Hypothalamus (tissue), 51 donors: ENCODE measurements at places on chromosomes 6 and 20.
A peak's percentile ranks its signal among the peaks of the same experiment; 100 is the strongest.

DNA sequence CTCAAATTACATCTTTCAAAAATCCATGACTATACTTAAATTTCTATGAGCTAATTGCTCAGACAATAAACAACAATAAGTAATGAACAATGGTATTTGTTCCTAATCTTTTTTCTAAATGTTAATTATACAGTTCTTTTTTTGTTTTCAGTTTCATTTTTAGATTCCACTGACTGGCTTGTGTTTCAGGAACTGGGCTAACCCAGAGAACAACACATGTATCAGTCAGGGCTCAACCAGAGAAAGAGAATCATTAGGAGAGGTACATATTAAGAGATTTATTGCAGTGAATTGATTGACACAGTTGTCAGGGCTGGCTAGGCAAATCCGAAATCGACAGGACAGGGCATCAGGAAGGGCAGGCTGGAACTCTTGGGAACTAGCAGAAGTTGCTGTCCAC, 182.8 kb downstream of the GRM1 start:
- DNase-seq, result no peak

DNA sequence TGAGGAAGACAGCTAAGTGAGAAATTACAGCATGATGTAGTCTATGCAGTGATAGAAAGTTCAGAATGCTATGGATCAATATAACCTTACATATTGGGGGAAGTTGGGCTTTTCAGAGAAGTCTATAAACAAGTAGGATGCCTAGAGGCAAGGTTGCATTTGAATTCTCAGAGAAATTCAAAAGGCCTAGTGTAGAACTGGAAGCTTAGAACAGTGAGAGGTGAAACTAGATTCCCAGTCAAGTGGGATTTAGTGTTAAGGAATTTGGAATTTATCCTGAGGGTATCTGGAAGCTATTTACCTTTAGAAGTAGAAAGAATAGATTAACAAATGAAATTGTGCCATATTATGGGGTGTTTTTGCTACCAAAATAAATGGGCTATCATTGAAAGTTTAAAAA, 4.3 kb downstream of the CENPW start:
- DNase-seq, result no peak

- DNase-seq, result no peak
Measured at GRCh38 chr6:2581611-2582010, 169.1 kb downstream of the MYLK4 start.

DNA sequence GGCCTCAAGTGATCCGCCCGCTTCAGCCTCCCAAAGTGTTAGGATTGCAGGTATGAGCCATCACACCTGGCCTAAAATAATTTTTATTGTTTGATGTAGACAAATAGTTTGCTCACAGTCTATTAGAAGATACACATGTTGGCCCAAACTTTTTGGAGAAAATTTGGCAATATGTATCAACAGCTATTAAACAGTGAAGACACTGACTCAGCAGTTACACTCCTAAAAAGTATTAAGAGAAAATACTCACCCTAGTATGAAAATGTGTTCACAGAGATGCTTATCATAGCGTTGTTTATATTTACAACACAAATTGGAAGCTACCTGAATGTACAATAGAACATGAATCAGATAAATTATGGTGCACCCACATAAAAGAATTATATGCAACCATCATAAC, 173.1 kb downstream of the WDR27 start:
- DNase-seq, result no peak

DNA sequence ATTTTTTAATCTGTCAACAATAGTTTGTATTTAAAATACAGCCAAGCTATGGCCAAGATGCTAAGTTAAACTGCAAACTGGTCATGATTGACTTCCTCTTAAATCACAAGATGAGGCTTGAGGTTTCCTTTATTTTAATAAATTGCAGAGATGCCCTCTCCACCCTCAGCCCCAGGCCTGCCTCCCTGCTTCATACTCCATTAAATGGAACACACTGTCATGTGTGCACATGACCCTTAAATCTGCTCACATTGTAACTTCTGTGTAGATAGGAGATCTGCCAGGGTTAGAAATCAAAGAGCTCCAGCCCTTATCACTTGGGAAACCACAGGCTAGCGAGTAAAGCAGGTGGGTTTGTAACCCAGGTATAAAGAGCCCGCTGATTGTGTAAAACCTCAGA, 20.8 kb downstream of the DUSP22 start:
- no peak for DNase-seq

DNA sequence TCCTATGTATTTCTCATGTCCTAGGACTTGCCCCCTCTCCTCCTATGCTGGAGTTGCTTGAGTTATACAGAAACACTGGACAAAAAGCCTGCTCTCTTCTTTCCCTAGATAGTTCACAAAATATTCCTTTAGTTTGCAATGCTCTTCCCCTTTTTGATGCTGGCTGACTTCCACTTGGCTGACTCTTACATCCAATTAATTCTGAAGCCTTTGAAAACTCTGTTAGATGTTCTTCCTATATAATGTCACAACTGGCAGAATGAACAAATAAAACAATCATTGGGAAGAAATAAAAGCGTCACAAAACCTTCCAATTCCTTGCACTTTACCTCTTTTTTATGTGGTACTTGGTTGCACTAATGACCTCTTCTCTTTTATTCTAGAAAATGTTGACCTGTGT, 253.8 kb upstream of the CITED2 start:
- DNase-seq, result no peak

DNA sequence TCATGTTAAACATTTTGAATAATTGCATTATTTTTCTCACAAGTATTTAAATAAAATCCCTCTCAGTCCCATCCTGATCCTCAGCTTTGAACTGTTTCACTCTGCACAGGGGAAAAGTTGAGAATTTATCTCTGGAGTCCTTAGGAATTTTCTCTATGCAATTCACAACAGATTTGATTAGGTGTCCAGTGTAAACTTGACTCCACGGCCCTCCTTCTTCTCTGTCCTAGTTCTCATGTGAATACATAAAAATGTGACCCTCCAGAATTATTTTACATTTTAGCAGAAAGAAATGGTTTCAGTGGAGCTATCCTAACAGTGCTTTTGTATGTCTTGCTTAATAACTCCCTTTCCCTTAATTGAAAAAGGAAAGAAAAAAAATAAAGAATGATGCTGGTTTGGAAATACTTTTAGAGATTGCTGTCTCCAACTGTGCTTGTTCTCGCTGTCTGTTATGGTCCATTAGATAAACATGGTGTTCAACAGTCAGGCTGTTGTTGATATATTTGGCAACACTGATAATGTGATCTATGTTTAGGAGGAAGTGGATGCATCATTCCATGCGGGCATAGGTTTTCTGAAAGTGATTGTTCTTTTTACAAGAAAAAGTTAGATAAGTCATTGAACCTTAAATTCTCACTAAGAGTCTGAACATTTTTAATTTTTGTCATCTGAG, 599.4 kb upstream of the CITED2 start:
- DNase-seq, result no peak

- DNase-seq, result no peak
Measured at GRCh38 chr6:156396791-156397418, 380.3 kb upstream of the ARID1B start.

DNA sequence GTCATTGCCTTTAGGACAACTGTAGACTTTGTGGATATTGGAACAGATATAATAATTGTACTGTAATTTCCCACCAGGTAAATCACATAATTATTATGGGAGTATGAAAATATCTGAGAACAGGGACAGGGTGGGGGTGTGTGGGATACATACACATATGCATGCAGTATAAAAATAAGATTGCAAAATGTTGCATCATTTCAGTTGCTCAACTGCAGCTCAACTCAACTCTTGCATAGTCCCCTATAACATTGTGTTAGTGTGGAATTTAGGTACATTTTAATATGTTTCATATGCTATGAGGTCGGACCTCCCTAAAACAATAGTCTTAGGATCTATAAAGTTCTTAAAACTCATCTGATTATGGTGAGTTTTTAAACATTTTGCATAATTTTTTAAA, 275.0 kb upstream of the FLRT3 start:
- DNase-seq, result no peak

DNA sequence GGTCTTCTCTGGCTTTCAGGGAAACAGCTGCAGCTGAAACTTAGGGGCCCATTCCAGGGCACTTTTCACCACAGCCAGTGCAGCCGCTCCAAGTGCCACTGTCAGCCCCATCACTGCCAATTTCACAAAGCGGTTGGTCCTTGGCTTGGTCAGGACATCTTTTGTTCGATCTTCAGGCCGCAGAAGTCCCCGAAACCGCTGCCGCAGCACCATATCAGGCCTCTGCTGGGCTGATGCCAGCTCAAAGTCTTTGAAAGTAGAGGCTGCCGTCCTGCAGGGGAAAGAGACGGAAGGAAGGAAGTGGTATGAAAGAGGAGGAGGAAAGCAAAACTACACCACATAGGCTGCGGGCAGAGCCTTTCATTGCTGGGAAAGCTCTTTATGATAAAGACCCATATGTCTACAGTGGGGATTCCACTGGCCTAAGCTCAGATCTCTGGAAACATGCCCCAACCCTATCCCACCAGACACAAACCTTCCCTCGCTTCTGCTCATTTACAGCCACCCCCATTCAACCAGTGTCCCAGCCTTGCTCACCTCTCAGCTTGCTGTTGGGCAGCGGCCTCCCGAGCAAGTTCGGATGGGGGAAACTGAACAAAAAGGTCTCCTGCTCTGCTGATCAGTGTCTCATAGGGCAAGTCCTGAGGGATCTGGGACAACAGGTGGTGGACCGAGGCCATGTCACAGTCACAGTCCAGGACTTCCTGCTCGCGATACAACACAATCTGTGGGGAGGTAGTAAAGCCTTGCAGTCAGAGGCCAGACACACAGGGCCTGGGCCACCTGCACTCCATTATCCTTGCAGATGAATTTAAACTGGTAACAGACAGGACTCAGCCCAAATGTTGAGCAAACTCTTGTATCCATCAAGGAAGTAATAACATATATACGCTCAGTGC, 23.5 kb downstream of the TBC1D20 start:
- peak; percentile 13 for DNase-seq

GRCh38 chr20:14543040-14543439, 205.6 kb upstream of the FLRT3 start:
- no peak for DNase-seq

- DNase-seq, result no peak
Measured at GRCh38 chr20:3413393-3413889, 6.0 kb upstream of the DNAAF9 start.

- peak; percentile 63 for DNase-seq
Measured at GRCh38 chr6:163711615-163712565, 297.4 kb downstream of the QKI start.

- DNase-seq, result no peak
Measured at GRCh38 chr6:113281431-113281830, 575.7 kb upstream of the MARCKS start.

- DNase-seq, result no peak
Measured at GRCh38 chr20:61204206-61204605, 47.9 kb upstream of the CDH4 start.

GRCh38 chr6:170165085-170165470, 125.8 kb downstream of the DLL1 start:
- no peak for DNase-seq

DNA sequence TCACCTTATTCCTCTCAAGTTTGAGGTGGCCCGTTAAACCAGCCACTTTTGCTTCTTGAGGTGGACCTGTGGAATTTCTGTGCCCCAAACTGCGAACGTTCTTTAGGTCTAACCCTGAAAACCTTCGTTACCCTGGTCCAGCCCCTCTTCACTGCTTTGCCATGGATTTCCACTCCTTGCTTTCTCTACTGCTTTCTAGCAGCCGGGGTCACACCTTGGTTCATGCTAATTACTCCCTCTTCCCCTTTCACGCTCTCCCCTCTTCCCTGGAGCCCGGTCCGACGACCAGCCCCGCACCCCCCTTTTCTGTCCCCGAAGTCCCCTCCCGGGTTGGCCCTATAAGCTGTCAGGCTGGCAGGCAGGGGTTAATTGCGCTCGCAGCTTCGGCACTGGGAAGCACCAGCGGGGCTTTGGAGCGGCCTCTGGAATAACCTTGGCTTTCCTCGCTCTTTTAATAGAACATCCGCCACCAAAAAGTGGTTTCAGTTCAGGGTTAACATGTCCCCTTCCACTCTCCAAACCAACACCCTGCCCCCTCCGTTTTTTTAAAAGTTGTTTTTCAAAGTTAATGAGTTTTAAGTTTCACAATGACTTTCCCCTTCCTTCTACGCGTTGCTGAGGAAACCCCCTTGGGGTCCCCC, 1.4 kb upstream of the HIVEP1 start:
- DNase-seq, result no peak

- no peak for DNase-seq
Measured at GRCh38 chr6:168709991-168710390, 269.0 kb downstream of the SMOC2 start.

DNA sequence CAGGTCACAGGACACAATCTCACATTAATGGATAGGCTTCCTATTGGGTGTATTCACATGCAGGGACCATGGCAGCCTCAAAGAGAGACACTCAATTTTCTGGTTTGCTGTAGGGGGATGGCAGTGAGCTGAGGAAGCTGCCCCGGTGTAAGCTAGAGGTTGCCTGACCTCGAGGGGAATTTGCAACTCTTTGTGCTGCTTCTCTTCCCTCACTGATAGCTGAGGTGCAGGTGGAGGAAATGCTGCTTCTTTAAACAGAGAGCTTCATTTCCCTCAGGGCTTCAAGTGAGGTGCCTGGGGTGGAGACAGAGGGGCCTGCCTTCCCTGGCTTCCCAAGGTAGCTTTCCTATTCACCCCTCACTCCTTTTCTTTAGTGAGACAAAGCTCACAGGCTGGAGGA, 151.9 kb downstream of the CD83 start:
- DNase-seq, result no peak

- DNase-seq, result no peak
Measured at GRCh38 chr20:3901706-3902440, 12.7 kb downstream of the PANK2 start.

DNA sequence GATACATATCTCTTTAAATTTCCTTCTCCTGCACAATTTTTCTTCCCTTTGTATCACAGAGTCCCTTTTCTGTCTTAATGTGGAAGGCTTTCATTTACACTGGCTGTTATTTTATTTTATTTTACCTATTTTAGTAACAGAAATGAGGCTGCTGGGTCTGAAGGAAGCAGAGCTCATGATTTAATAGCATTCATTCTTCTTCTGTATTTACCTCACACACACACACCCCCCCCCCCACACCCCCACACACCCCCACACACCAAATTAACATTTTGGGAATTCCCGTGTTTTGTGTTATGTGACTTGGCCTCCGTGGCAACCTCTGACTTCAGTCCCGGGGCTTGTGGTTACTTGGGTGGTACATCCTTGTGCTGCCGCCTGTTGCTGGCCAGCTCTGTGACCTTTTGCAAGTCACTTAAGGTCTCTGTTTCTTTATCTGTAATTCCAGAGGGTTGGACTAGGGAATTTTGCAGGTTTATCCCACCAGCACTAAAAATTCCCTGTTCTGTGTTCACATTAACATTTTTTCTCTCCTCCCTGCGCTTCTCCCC, 108.8 kb downstream of the TIAM2 start:
- DNase-seq, result no peak

- DNase-seq, result no peak
Measured at GRCh38 chr6:5219011-5219691, 41.6 kb downstream of the LYRM4 start.
